ENCODE measurements at places on chromosomes 7 and 10. TPM values are rescaled to one million over a fixed set of nuclear protein-coding genes. Genes with fewer than 3 reads are reported as not detected.

- no peak for DNase-seq
Observed at GRCh38 chr7:26156451-26157420, 4.7 kb downstream of the NFE2L3 start.

ADRA2A gene
- 0.06 TPM for total RNA-seq

AKR1C8 gene
- not detected for total RNA-seq

DNA sequence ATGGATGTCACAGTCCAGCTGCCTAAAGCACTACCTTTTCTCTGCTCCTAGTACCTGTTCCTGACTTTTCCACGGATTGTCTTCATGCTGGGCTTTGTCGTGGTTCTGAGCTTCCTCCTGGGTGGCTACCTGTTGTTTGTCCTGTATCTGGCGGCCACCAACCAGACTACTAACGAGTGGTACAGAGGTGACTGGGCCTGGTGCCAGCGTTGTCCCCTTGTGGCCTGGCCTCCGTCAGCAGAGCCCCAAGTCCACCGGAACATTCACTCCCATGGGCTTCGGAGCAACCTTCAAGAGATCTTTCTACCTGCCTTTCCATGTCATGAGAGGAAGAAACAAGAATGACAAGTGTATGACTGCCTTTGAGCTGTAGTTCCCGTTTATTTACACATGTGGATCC is 1.3 kb upstream of the INTS15 start:
- no peak for DNase-seq

DNA sequence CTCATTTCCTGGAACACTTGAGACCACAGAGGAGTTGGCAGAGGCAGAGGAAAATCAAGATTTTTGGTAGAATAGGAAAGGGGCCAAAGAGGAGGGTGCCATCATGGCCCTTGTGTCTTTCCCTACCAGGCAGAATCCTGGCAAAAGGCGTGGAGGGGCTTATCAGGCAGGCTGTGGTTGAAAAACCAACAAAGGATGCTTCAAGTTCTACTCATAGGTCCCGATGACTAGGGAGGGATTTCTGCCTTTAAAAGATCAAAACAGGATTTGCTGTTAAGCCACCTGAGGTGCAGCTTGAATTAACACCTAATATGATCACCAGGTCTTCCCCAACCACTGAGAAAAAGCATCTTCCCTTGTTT is 45.7 kb downstream of the BPGM start:
- DNase-seq: no peak

GRCh38 chr10:103715430-103715829 is 139.9 kb downstream of the SH3PXD2A start:
- no peak for DNase-seq

Data from neural progenitor cell (in vitro differentiated cells).